ENCODE measurements at places on chromosomes 11 and 22.
A peak's percentile ranks its signal among the peaks of the same experiment; 100 is the strongest.

GRCh38 chr11:58494101-58494500 is 13.8 kb downstream of the OR5B21 start:
- no peak for DNase-seq

DNA sequence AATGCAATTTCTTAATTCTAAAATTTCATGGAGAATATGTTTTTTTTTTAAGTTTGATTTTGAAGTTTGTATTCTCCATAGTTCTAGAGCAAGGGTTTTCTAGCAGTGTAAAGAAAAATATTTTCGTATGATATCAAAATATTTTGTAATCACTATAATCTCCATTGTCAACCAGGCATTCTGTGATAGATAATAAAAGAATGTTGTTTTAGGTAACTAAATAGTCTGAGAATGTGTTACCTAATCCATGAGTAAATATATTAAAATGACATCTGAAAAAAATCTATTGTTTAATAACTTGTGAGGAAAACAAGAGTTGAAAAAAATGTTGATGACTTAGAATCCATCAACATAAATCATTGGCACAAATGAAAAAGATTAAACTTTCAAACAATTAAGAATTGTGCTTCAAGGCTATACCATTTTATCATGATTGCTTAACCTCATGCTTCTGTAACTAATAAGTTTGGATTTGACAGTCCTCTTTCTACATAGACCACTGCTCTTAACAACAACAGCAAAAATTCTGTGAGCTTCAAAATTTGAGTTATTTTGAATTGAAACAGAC is 2211.8 kb downstream of the LRRC4C start:
- no peak for DNase-seq

DNA sequence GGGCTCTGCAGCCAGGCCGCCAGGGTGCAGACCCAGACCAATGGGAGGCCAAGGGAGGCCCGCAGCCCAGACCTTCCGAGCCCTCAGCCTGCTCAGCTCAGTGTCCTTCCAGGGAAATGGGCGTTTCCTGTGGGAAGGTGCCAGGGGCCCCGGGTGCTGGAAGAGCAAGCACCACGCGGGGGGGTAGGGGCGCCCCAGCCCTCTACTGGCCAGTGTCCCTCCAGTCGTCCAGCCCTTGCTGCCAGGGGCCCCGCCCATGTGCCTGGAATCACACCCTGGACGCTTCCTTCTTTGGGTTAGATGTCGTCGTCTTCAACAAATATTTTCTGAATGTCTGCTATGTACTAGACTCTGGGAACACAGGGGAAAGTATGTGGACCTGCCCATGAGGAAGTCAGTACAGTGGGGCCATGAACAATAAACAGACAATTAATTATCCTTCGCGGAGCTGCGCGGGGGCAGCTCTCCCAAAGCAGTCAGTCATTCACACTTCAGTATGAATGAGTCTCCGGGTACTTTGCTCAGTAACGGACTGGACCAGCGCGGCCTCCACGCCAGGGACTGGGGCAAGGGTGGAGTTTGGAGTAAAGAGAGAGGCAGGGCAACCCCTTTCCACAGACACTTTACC is 60.2 kb downstream of the CDKN1C start:
- no peak for DNase-seq

DNA sequence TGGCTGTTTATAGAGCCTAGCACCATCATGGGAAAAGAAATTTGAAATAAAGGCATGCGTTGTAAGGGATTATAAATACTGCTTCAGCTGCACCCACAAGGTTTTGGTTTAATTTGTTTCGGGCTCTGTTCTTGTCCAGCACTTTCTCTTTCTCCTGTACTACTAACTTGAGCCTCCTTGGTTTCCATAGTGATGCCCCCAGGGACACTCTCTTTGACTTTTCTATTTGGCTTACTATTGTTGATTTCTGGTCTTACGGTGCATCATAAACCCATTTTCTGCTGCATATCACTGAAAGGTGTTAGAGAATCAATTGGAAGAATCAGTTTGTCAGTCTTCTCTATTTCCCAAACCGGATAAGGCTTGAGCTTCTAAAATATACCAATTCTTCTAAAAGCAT is 1674.3 kb upstream of the RAG2 start:
- DNase-seq = no peak

GRCh38 chr22:16958475-16958874 is 49.5 kb downstream of the GAB4 start:
- DNase-seq = no peak

GRCh38 chr22:24566899-24567511 is 11.2 kb downstream of the SNRPD3 start:
- no peak for DNase-seq

DNA sequence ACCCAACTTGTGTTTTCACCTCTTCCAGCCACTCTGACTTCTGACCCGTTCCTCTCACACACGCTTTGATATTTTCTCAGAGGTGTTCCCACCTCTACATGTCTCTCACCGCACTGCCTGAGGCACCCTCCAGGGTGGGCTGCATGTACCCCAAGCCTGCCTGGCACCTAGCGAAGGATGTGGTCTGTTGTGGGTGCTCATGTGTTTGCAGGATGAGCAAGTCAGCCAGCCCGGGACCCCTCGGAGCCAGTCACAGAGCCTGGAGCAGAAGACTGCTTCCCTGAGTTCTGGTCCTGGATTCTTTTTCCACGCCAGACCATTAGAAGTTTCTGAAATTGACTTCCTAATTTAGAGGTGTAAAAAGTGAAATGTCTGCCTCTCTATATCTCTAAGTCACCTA is 3.8 kb downstream of the GTSE1 start:
- DNase-seq = no peak

DNA sequence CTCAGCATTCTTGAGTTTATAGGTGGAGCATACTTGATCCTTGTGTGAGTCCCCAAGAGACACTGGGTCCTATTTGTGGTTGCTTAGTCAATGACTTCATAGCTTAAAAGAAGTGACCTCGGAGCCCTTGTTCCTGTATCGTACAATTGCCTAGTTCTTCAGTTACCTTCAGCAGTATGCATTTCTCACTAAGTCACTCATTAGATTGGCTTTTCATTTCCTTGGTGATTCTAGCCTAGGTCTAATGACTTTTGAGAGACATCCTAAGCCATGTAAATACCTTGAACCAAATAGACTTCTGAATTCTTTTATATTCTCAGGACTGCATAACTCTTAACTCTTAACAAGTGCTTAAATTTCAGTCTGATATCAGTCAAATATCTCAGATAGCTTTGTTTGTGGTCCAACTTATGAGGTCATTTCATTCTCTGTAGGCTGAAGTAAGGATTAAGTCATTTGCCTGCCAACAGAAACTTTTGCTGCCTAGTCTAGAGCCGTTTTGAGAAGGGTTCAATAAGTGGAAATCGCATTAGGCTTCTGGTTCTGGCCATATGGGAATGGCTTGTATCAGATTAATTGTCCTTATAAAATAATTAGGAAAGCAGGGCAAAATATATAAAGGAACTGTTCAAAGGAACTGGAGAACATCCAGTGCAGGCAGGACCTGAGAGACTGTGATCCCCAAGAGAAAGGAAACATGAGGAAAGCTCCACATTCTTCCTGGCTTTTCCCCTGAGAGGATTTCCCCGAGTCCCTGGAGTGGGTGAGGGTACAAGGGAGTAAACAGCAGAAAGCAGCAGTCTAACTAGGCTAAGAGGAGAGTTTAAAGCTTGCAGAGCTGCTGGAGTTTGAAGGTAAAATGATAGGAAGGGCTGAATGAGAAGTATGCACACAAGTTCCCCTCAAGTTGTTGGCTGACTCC is 39.9 kb downstream of the TRAF6 start:
- no peak for DNase-seq

GRCh38 chr11:78740199-78741071 is 165.8 kb upstream of the NARS2 start:
- DNase-seq = no peak

- DNase-seq = no peak
Measured at GRCh38 chr22:30979932-30980331, 10.9 kb downstream of the TUG1 start.

GRCh38 chr11:118068206-118068944 is 8.5 kb upstream of the TMPRSS4 start:
- DNase-seq = no peak

- DNase-seq = no peak
Measured at GRCh38 chr11:119615003-119615881, 113.8 kb downstream of the NECTIN1 start.

DNA sequence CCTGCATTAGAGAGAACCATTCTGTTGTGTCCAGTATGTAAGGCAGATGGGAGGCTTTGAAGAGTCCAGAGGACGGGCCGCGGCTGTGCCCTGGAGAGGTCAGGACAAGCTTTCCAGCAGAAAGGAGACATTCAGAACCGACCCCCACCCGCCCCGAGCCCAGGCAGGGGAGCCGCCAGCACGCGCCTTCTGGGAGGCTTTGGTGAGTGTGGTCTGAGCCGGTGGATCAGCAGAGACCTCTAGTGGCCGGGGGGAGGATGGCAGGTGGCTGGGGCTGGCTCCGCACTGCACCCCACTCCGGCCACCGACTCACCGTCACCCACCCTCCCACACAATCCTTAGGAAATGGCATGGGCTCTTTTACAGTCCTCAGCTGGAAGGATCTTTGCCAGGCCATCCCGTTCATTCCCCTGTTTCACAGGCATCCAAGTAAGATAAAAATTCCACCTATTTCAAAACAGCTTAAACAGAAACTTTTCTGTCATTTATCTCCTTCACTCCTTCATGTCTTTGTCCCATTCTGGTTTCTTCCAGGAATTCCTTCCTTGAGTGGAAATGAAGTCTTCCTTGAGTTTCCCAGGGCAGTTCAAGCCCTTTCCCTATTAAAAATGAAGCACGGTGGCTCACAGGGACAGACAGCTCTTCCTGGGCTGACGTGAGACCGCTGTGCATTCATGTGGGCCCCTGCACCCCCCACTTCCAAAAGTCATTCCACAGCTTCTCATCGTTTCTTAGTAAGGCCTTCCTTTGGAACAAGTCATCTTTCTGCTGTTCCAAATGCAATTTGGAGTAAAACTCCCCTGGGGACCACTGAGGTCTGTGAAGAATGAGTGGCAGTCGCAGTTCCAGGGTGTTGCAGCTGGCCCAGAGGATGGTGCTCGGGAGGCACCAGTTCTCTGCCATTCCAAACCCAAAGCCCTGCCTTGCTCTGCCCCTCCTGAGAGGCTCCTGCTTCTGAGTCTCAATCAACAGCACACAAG is 91.0 kb downstream of the FEZ1 start:
- peak; percentile 42 for DNase-seq

GRCh38 chr22:30526656-30527055 is 19.9 kb downstream of the SEC14L6 start:
- no peak for DNase-seq

GRCh38 chr11:17931595-17931994 is 81.3 kb downstream of the SERGEF start:
- DNase-seq = no peak

- DNase-seq = no peak
Measured at GRCh38 chr11:17000987-17001386, 13.2 kb downstream of the PLEKHA7 start.

- no peak for DNase-seq
Measured at GRCh38 chr11:58058276-58059006, 27.7 kb downstream of the OR6Q1 start.

DNA sequence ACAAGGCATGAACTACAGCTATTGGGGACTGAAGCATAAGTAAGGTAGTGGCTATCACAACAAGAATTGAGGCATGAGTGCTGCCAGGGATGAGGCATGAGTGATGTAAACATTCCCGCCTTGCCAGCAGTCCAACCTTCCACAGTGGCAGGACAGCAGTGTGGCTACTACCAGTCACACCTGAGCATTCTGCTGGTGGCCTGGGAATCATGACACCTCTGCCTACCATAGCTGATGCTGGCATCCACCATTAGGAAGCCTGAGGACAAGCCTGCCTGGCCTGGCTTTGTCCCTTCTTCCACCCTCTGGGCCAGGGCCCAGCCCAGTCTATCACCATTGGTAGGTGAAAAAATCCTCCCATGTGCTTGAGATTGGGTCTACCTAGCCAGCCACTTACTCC is 712.8 kb upstream of the CCDC90B start:
- no peak for DNase-seq

DNA sequence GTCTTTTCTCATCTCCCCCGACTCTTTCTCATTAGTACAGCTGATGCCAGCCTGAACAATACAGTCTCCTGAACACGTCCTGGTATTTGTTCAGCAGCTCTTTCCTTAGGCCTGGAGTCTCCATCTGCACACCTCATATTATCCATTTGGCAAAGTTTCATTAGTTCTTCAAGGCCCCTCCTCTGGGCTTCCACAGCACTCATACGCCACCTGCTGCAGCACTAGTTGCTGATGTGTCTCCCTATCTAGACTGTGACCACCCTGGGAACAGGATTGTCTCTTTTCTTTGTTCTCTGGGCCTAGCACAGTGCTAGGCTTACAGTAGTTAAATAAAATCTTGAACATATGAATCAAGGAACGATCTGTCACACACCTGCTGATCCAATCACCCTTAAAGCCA is 17.2 kb downstream of the DCHS1 start:
- DNase-seq = no peak

GRCh38 chr22:49017482-49018329 is 810.0 kb downstream of the BRD1 start:
- DNase-seq = no peak

GRCh38 chr11:110000850-110001249 is 92.3 kb upstream of the ZC3H12C start:
- no peak for DNase-seq

- DNase-seq = no peak
Measured at GRCh38 chr22:37326726-37327125, 44.4 kb downstream of the CYTH4 start.

DNA sequence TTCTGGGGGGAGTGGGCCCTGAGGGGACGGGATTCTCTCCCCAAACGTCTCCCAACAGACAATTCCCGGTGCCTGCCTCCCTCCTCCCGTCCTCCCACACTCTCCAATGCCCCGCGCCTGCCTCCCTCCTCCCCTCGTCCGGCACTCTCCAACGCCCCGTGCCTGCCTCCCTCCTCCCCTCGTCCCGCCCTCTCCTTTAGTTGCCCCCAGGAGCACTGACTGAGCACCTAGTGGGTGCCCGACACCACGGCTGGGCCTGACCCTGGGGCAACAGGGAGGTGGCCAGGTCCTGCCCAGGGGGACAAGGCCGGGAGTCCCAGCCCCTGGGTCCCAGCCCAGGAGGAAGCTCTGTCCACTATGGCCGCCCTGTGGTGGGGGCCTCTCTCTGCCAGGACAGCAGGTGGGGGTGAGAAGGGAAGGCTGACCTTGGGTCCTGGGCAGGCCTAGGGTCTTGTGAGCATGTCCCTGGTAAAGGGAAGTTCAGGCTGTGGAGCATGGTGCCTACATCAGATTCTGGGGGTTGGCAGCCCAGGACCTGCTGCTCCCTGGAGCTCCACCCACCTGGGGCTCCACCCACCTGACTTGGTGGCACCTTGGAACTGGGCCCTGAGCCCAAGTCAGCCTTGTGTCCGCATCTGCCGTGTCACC is 942.3 kb downstream of the BRD1 start:
- no peak for DNase-seq

- no peak for DNase-seq
Measured at GRCh38 chr11:28318871-28319270, 210.7 kb downstream of the METTL15 start.
